ENCODE measurements at places on chromosomes 13 and 19. TPM values are rescaled to one million over a fixed set of nuclear protein-coding genes. Genes with fewer than 3 reads are reported as not detected.

DNA sequence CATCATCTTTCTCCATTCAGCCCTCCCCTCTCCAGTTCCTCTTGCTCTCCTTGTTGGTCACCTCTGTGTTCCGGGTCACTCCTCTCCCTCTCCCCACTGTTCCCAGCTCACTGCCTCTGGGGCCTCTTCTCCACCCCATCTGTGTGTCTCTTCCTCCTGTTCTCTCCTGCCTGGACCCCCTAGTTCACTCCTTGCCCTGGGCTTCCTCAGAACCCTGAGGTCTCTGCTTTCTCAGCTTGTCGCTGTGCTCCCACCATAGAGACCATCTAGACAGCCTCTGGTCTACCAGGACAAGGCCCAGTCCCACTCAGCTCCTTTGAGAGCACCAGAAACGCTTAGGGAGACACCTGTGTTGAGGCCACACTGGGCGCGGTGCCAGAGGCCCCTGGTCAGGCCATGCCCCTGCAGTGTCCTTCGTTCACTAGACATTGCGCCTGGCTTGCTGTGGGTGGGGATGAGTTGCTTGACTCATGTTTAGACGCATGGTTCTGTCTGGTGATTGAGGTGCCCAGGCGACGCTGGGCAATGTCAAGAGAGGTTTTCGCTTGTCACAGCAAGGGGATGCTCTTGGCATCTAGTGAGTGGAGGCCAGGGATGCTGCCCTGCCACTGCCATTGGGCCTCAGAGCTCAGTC lies 4.8 kb downstream of the LENG9 start:
- DNase-seq = no peak
- H3K27ac ChIP-seq = peak overlapping the region; percentile 74
- H3K27me3 ChIP-seq = peaks cover 2% of the 10 kb centered on the region
- peak overlapping the region; percentile 35 for H3K4me3 ChIP-seq
- H3K36me3 ChIP-seq = peaks cover 21% of the 10 kb centered on the region

DNA sequence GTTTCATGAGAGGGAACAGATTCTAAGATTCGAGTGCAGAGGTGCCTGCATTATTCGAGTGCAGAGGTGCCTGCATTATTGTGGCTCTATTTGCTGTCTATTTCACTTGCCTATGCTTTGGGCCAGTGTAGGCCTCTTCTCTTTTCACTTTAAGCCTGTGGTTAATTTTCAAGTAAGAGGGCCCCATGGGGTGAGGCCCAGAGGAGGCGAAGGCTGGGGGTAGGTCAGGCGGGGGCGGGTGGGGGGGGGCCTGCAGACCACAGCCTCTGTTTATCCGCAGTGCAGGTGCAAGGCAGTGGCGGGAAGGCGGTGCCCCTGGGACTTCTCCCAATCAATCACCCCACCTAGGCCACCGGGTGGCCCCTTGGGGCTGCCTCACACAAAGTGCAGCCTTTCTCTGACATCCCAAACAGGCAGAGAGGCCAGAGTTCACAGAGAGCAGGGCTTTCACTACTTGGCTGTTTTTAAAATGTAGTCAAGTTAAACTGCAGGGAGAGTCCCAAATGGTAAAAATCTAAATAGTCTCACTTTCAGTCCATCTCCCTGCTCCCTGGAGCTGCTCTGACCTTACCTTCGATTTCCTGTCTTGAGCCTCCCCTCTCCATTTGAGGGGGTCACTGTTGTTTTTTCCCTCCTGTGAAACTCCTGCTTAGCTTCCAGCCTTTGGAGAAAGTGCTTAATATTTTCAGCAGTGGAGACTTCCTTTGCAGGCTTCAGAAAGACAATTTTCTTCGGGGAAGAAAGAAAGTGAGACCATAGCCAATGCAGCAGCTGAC lies 249.0 kb downstream of the DLEU7 start:
- DNase-seq = peak; percentile 20
- no peak overlapping the region for H3K4me3 ChIP-seq
- H3K36me3 ChIP-seq = no peaks in the 10 kb centered on the region

DNA sequence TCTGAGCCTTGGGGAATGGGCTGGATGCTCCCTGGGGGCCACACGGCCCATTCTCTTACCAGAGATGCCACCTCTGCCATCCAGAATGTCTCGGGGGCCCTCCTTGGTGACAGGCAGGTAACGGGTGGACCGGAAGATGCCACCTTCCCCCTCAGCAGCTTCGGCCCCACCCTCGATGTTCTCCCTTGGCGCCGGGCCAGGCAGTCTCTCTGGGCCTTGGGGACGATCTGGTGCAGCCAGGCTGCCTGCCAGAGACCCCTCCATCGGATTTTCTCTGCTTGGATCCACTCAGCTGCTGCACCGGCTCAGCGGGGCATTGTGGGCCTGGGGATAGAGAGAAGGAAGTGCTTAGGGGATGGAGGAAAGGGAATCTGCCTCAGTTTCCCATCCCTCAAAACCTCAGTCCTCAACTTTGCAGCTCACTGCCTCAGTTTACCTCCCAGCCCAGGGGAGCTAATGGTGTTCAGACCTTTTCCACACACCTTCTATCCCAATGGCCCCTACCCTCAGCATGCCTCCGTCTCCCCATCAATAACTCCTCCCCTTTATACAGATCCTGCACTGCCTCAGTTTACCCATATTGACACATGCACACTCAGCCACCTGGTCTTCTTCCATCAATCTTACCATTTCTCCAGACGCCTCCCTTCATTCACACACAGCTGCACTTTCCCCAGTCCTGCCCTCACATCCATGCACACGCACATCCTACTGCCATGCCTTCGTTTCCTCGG lies 1.5 kb downstream of the WIZ start:
- peaks cover 10% of the 10 kb centered on the region for H3K4me1 ChIP-seq
- peak overlapping the region; percentile 20 for H3K27ac ChIP-seq
- peak overlapping the region; percentile 80 for H3K4me3 ChIP-seq
- H3K36me3 ChIP-seq = peaks cover 5% of the 10 kb centered on the region
- no peak for DNase-seq

- H3K4me1 ChIP-seq = no peaks in the 10 kb centered on the region
- no peaks in the 10 kb centered on the region for H3K27me3 ChIP-seq
- no peak for DNase-seq
- H3K36me3 ChIP-seq = no peaks in the 10 kb centered on the region
- no peak overlapping the region for H3K27ac ChIP-seq
Measured at GRCh38 chr13:40026741-40027140, 371.3 kb downstream of the COG6 start.

- DNase-seq = no peak
- peaks cover 3% of the 10 kb centered on the region for H3K36me3 ChIP-seq
- no peaks in the 10 kb centered on the region for H3K4me1 ChIP-seq
- no peaks in the 10 kb centered on the region for H3K27me3 ChIP-seq
Measured at GRCh38 chr13:31264151-31264550, 64.4 kb downstream of the B3GLCT start.

- H3K36me3 ChIP-seq = no peaks in the 10 kb centered on the region
- H3K27me3 ChIP-seq = no peaks in the 10 kb centered on the region
- H3K4me3 ChIP-seq = no peak overlapping the region
- H3K27ac ChIP-seq = no peak overlapping the region
- no peak for DNase-seq
Measured at GRCh38 chr13:59133903-59134302, 1029.8 kb downstream of the DIAPH3 start.

GRCh38 chr19:32824916-32825608 lies 44.5 kb downstream of the SLC7A9 start:
- no peak for DNase-seq
- peaks cover 7% of the 10 kb centered on the region for H3K4me1 ChIP-seq
- peaks cover 27% of the 10 kb centered on the region for H3K27me3 ChIP-seq
- H3K27ac ChIP-seq = peak overlapping the region; percentile 77

DNA sequence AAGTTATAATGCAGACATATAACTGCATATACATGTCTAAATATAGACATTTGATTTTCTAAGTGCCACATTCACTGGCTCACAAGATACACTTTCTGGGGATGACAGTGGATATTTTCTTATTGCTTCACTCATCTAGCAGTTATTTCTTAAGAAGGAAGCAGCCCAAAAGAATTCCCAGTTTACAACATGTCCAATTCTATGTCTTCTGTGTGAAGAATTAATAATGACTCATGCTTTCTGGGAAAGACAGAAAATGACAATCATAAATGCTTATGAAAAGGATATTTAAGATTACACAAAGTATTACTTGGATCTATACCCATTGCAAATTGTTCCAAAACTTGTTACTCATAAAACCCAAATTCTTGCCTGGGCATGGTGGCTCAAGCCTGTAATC lies 543.4 kb downstream of the SUCLA2 start:
- H3K4me3 ChIP-seq = no peak overlapping the region
- no peaks in the 10 kb centered on the region for H3K4me1 ChIP-seq
- H3K27ac ChIP-seq = no peak overlapping the region
- H3K36me3 ChIP-seq = no peaks in the 10 kb centered on the region
- no peak for DNase-seq
- H3K27me3 ChIP-seq = no peaks in the 10 kb centered on the region

- H3K27me3 ChIP-seq = peaks cover 26% of the 10 kb centered on the region
- H3K27ac ChIP-seq = no peak overlapping the region
- H3K4me3 ChIP-seq = no peak overlapping the region
- no peak for DNase-seq
- H3K36me3 ChIP-seq = no peaks in the 10 kb centered on the region
- no peaks in the 10 kb centered on the region for H3K4me1 ChIP-seq
Measured at GRCh38 chr13:28564030-28564429, 69.1 kb upstream of the FLT1 start.

GRCh38 chr13:40179445-40180281 lies 486.8 kb downstream of the FOXO1 start:
- no peak for DNase-seq
- H3K4me1 ChIP-seq = peaks cover 21% of the 10 kb centered on the region

GRCh38 chr19:3358689-3359014 lies 7.7 kb upstream of the NFIC start:
- no peak overlapping the region for H3K27ac ChIP-seq
- peaks cover 3% of the 10 kb centered on the region for H3K4me1 ChIP-seq
- peak overlapping the region; percentile 75 for H3K4me3 ChIP-seq
- peaks cover 74% of the 10 kb centered on the region for H3K27me3 ChIP-seq

- H3K27me3 ChIP-seq = no peaks in the 10 kb centered on the region
- H3K27ac ChIP-seq = no peak overlapping the region
- peaks cover 2% of the 10 kb centered on the region for H3K4me1 ChIP-seq
- H3K4me3 ChIP-seq = no peak overlapping the region
Measured at GRCh38 chr13:73273745-73274144, 214.9 kb downstream of the KLF5 start.

DNA sequence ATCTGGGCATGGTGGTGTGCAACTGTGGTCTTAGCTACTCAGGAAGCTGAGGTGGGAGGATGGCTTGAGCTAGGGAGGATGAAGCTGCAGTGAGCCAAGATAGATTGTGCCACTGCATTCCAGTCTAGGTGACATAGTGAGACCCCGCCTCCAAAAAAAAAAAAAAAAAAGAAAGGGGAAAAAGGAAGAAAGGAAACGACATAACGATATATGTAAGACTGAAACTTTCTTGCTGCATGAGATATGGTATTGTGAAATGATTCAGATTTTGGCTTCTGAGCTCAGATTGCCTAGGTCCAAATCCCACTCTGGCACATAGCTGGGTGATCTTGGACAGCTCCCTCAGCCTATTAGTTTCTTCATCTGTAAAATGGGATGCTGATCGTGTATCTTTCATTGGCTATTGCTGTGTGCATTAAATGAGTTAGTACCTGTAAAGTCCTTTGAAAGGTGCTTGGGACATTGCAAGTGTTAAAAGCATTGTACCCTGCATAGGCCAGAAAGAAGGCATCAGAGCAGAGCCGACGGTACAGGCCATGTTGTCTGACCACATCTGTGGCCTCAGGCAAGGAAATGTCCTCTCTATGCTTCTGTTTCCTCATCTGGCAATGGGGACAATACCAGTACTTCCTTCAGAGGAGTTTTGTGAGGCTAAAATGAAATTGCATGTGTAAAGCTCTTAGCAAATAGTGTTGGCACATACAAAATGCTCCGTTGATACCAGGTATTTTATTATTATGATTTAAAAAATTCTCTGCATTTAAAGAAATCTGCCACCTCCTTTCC lies 32.6 kb upstream of the SLC46A3 start:
- H3K27me3 ChIP-seq = no peaks in the 10 kb centered on the region
- H3K4me1 ChIP-seq = peaks cover 6% of the 10 kb centered on the region
- H3K27ac ChIP-seq = no peak overlapping the region
- H3K36me3 ChIP-seq = no peaks in the 10 kb centered on the region

GRCh38 chr13:36357692-36358091 lies 11.5 kb upstream of the SPART start:
- H3K36me3 ChIP-seq = no peaks in the 10 kb centered on the region
- H3K4me3 ChIP-seq = no peak overlapping the region
- H3K27ac ChIP-seq = peak overlapping the region; percentile 37
- peaks cover 45% of the 10 kb centered on the region for H3K4me1 ChIP-seq
- H3K27me3 ChIP-seq = no peaks in the 10 kb centered on the region

GRCh38 chr19:41913538-41914423 lies 14.5 kb downstream of the ERFL start:
- peaks cover 48% of the 10 kb centered on the region for H3K27me3 ChIP-seq
- no peak for DNase-seq
- no peak overlapping the region for H3K4me3 ChIP-seq

- H3K27me3 ChIP-seq = no peaks in the 10 kb centered on the region
- no peak overlapping the region for H3K27ac ChIP-seq
- H3K4me1 ChIP-seq = no peaks in the 10 kb centered on the region
Measured at GRCh38 chr13:72864142-72865011, 82.4 kb downstream of the PIBF1 start.

DNA sequence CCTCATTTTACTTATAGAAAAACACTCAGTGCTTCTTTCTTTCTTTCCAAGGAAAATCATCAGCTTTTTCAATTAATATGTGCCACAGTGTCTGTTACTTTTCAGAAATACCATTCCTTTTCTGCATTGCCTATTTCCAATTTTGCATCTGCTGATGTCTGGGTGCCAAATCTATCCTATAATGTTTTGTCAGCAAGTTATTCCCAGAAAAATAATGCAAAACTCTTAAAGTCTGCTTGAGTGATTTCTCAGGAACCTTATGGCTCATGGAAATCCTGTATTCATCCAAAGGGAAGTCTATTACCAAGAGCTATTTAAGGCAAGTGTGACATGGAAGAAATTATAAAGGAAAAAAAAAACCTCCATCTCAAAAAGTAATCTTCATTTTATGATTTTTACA lies 224.4 kb downstream of the FGF14 start:
- H3K4me3 ChIP-seq = no peak overlapping the region
- H3K36me3 ChIP-seq = no peaks in the 10 kb centered on the region
- H3K27me3 ChIP-seq = no peaks in the 10 kb centered on the region
- no peak overlapping the region for H3K27ac ChIP-seq
- no peak for DNase-seq
- H3K4me1 ChIP-seq = no peaks in the 10 kb centered on the region

The TBXA2R gene
- total RNA-seq = not detected

The NLRP4 gene
- total RNA-seq = not detected

The IGFL3 gene
- total RNA-seq = not detected

The NLRP5 gene
- not detected for total RNA-seq

The SUGT1 gene
- total RNA-seq = 68.0 TPM

The FPR1 gene
- total RNA-seq = not detected

The EPSTI1 gene
- 7.4 TPM for total RNA-seq

The FPR2 gene
- total RNA-seq = not detected

The TMEM143 gene
- 10.3 TPM for total RNA-seq

The IQCN gene
- total RNA-seq = 10.9 TPM

The ONECUT3 gene
- 41.9 TPM for total RNA-seq

The SOHLH2 gene
- total RNA-seq = 0.55 TPM

All from progenitor cell of endocrine pancreas (in vitro differentiated cells).